ENCODE measurements at places on chromosomes 3 and 15. TPM values are rescaled to one million over a fixed set of nuclear protein-coding genes. Genes with fewer than 3 reads are reported as not detected.

Gene RPL29
- total RNA-seq: 1,056 TPM

Gene ERICH6
- 0.15 TPM for total RNA-seq

Gene MEGF11
- not detected for total RNA-seq

Gene FBXL22
- total RNA-seq: 0.15 TPM

Gene ROBO2
- 1.0 TPM for total RNA-seq

Gene PPP1R14D
- not detected for total RNA-seq

Gene FANCD2OS
- total RNA-seq: not detected

Gene USF3
- 12.9 TPM for total RNA-seq

Gene SLC28A1
- not detected for total RNA-seq

Gene NTRK3
- 0.17 TPM for total RNA-seq

Gene CELSR3
- 3.5 TPM for total RNA-seq

Gene LINGO1
- total RNA-seq: not detected

Gene PODXL2
- total RNA-seq: 1.0 TPM

Gene LMAN1L
- 0.15 TPM for total RNA-seq

Gene GP5
- total RNA-seq: 0.17 TPM

Gene CDHR4
- total RNA-seq: not detected

Measured in smooth muscle cell of trachea (primary cell).